Activated CD8-positive, alpha-beta memory T cell treated with anti-CD3 and anti-CD28 coated beads for 4 hours (primary cell): ENCODE measurements at places on chromosomes 4 and X.

- no peak for DNase-seq
These were observed 196.0 kb upstream of the PSAPL1 start for GRCh38 chr4:7630568-7631287.

DNA sequence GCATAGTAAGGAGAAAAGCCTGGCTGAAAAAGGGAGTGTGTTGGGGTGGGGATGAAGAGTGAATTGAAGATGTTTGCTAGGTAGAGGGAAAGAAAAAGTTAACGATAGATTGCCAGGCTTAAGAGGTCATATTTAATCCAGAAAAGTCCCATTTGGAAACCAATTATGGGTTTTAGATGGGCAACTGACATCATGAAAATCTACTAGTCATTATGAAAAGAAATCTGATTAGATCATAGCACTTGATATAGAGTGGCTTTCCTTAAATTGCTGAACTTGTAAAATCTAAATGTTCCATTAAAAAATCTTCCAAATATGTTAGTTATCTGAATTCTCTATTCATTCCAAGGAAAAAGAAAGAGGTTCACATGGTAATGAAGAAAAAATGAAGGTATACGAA lies 37.5 kb upstream of the IL21 start:
- DNase-seq, result no peak

GRCh38 chr4:76407440-76408119 lies 13.4 kb downstream of the CCDC158 start:
- no peak for DNase-seq

DNA sequence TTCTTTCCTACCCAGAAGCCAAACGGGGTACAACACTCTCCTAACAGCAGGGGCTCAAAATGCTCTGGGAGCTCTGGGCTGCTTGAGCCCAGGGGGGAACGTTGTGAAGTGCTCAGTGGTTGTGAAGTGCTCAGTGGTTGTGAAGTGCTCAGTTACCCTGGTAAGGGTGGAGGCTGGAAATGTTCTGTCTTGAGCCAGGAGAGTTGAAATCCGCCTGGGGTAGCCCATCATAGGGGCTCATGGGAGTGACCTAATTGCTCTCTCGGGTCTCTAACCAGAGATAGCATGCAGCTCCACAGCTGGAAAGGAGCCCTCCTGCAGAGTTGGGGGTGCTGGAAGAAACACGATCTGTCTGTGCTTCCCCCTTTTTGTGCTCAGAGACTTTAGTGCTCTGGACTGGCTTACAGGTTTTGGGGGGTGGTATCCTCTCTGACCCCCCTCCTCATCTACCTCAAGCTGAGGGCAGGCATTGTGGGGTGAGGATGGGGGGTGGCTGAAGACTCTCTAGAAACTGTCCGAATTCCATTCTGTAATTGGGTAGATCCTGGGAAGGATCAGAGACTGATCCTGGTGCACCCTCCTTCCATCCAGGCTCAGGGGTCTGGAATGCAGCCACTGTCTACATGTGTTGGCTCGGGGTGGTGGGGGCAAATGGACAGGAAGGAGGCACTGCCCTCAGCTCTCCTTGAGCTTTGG lies 2.7 kb downstream of the EFNB1 start:
- DNase-seq, result no peak

DNA sequence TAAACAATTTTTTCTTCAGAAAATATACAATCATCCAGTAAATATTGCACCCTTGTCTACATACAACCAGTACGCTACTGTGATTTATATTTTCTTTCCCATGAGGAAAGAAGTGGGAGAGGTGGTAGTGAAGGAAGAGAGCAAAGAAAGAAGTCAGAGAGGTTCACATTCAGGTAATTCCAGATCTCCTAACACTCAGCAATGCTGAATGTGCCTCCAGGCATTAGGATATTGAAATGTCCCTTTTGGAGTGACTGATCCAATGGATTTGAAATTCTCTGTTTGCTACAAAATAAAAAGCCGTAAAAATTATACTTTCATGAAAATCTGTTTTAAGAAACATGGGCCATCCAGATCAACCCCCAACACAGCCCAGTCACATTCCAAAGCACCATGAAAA lies 211.9 kb upstream of the NR3C2 start:
- no peak for DNase-seq

- DNase-seq, result no peak
These were observed 210.7 kb downstream of the BMPR1B start for GRCh38 chr4:94968493-94968892.

DNA sequence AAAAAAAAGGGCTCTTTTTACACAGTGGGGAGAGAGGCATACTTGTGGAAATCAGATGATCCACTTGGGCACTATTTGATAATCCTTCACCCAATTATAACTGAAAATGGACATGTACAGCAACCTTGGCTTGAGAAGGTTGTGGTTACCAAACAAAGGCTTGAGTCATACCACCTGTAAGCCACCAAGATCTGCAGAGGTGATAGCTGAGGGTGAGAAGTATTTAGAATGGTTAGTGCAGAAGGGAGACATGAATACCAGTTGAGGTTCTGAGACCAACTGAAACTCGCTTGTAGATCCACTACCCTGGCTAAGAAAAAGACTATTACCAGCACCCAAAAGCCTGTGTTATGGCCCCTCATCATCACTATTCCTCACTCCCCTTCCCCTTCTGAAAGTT lies 614.0 kb downstream of the STIM2 start:
- no peak for DNase-seq

DNA sequence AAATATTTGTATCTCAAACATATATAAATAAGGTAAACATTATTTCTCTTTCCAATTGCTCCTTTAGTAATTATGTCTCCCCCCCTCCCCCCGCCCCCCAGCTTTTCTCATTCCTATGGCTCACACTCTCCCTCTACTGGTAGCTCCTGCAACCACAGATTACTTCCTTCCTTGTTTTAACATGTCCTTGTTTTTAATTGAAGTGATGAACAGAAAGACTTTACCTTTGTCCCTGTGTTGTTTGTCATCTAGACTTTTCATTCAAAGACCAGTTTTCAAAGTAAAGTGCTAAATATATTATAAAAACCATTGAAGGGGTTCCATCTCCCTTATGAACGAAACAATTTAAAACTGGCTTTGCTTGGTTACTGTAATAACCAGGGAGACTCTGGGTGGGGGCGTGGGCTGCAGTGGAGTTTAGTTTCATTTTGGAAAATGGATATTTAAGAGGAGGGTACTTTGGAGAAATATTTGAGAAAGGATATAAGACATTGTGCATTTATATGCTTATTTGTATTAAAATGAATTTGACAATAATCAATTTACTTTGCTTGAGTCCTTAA lies 352.9 kb downstream of the RAPGEF2 start:
- no peak for DNase-seq

- DNase-seq, result no peak
These were observed 231.1 kb upstream of the ARHGAP24 start for GRCh38 chr4:85243857-85244256.

DNA sequence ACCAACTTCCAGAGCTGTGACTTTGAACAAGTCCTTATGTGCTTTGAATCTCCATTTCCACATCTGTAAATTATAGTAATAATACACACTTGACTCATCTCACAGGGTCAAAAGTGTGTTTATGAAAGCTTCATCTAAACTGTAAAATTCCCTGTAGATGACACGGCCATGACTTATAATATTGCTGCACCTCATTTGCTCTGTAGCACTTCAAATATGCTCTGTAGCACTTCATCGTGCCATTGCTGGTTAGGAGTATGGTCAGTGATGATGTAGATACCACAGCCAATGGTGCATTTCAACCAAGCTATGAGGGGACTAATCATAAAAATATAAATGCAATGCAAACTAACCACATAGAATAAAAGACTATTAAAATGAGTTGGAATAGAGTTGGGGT lies 318.6 kb downstream of the ANK2 start:
- no peak for DNase-seq

GRCh38 chr4:153113061-153113837 lies 91.0 kb upstream of the TRIM2 start:
- DNase-seq, result no peak

DNA sequence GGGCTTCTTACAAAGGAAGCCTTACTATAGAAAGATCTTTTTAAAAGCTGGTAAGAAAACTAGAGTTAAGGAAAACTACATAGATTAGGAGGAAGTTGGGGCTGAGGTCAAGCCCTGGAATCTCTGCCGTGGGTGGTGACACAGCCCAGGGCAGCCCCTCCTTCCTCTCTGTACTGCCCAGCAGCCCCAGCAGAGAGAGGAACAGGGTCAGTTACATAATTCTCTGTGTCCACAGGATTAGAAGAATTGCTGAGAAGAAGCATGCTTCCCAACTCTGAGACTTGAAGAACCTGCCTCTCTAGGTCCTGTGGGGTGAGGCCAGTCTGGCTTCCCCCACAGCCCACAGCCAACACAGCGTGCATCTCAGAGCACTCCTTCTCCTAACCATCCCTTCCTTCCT lies 9.2 kb upstream of the ABLIM2 start:
- DNase-seq, result no peak

GRCh38 chrX:38796946-38797345 lies 4.3 kb upstream of the MID1IP1 start:
- DNase-seq, result no peak

- no peak for DNase-seq
These were observed 56.7 kb upstream of the RASSF6 start for GRCh38 chr4:73676861-73677323.

DNA sequence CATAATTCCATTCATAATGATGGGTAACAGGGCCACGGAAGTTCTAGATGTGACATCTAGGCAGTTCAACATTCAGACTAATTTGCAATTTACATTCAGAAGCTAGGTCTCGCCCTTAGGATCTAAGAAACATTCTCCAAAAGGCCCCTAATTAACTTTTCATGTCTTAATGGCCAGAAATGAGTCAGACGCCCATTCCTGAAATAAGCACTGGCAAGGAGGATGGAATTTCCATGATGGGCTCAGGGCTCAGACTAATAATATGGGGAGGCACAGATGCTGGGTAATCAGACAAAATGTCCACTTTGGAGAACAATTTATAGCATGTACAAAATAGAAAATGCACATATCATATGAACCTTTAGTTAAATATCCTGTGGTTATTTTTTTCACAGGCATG lies 102.8 kb upstream of the RPS6KA3 start:
- no peak for DNase-seq

GRCh38 chrX:136210243-136210642 lies 41.0 kb downstream of the MAP7D3 start:
- DNase-seq, result no peak

- DNase-seq, result no peak
These were observed at the start of gene FRMPD4 for GRCh38 chrX:12138361-12139313. Gene FRMPD4 (plus strand): TSS chrX:12138473. CDS start chrX:12138972, 499 bp downstream.

DNA sequence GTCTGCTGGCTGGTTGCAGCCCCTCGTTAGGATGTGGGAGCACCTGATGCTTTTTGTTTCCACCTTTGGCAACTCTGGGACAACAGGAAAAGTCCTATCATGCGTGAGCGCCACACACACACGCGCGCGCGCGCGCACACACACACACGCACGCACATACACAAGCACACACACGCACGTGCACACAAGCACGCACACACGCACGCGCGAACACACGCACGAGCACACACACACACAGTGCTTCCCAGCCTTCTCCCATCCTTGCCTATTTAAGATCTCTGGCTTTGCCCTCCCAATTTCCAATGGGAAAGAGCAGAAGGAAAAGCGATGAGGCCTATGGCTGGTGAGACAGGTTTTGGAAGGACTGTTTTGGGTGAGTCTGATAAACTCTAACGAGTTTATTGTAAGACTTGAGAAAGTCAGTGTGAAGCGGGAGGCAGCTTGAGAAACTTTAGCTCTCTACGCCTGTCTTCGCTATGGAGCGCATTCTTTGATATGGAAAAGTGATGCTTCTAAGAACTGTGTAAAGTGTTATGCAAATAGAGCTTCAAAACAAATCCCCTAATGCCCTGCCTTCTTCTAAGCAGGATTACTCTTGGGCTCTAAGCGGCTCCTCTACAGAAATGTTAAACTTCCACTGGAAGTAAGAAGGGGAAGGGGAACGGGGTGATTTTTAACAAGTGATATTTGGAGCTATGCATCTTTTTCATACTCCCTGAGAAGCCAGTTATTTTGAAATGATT lies 11.8 kb downstream of the SUPT20HL1 start:
- no peak for DNase-seq
